Vagina (tissue), 2 donors: ENCODE measurements at places on chromosomes 4 and X.

- DNase-seq, result no peak
These were observed 42.5 kb downstream of the VGLL1 start for GRCh38 chrX:136574548-136574947.

DNA sequence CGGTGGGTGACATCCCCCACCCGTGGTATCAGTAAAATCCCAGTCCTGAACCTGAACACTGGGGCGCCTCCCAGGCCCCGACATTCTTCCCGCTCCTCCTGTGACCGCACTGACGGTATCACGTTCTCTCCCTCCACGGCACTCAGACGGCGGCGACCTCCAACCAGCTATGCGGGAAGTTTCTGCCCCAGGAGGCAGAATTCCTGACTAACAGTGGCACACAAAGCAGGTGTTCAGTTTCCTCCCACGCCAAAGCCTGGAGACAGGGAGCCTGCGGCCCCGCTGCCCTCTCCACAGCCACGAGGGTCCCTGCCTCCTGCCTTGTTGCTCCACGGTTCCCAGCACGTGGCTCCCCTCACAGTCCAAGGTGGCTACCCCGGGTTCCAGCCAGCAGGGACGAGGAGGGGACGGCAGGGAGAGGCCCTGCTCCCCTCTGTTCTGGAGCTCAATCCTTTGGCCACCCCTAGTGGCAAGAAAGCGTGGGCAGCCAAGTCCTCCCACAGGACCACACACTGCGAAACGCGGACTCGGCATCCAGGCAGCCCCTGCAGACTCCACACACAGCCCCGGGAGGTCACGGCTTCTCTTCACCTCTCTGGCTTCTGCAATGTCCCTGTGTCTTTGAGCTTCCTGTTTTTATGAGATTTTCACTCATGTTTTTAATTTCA lies 15.2 kb downstream of the CTBP1 start:
- no peak for DNase-seq

DNA sequence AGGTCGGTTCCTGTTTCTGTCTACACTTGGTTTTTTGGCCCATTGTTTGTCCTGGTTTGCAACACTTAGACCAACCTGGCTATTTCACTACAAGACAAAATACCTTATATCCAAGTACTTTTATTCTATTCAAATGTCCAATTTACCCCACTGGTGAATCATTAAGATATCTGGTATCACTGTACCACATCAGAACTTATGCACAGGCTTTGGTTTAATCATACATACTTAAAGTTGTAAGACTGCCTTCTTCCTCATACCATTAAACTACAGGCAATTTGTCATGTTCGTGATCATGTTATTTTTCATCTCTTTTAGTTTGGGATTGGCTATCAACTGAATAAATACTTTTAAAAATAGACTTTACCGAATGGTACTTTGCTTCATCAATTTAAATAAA lies 53.0 kb upstream of the ATOH1 start:
- no peak for DNase-seq

- no peak for DNase-seq
These were observed 548 bp downstream of the TMEM164 start for GRCh38 chrX:110003167-110004156.

- DNase-seq, result no peak
These were observed 16.9 kb upstream of the TSR2 start for GRCh38 chrX:54423161-54423888.
